ENCODE measurements at places on chromosomes 7 and 10.

GRCh38 chr10:69234447-69234846, 14.3 kb downstream of the HKDC1 start:
- no peak for DNase-seq

GRCh38 chr10:88095778-88096431, 232.5 kb downstream of the PTEN start:
- DNase-seq: no peak

- DNase-seq: no peak
These were observed 392.9 kb downstream of the KCNMA1 start for GRCh38 chr10:77244746-77245145.

GRCh38 chr7:17854261-17855047, 85.8 kb downstream of the SNX13 start:
- no peak for DNase-seq

DNA sequence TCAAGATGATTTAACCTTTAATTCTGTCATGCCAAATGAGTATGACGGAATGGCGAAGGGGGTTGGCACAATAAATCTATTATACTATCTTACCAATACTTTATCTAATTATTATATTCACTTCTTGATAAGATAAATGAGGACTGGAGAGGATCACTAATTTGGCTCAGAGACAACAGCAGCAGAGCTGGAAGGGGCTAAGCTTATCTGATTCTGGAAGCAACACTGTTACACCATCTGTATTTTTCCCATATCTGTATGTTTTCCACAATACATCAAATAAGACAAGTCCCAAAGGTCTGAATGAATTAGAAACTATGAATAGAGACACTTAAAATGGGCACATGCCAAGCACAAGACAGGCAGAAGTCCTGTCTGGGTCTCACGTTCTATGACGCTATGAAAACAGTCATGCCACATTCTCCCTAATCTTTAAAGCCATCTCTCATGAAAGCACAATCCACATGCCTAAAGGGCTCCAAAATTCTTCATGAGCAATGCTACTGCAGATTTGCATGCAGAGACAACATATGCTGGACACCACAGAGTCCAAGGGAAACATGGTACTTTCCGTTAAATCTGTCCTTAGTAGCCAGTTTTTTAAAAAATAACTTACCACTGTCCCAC, 88.3 kb downstream of the SLC25A13 start:
- no peak for DNase-seq

Measured in HS-27A (cell line).